Activated CD4-positive, alpha-beta T cell treated with anti-CD3 and anti-CD28 coated beads, Interleukin-2, amount 50 U/mL, for 4 hours (primary cell): ENCODE measurements at places on chromosomes 6 and 20.

DNA sequence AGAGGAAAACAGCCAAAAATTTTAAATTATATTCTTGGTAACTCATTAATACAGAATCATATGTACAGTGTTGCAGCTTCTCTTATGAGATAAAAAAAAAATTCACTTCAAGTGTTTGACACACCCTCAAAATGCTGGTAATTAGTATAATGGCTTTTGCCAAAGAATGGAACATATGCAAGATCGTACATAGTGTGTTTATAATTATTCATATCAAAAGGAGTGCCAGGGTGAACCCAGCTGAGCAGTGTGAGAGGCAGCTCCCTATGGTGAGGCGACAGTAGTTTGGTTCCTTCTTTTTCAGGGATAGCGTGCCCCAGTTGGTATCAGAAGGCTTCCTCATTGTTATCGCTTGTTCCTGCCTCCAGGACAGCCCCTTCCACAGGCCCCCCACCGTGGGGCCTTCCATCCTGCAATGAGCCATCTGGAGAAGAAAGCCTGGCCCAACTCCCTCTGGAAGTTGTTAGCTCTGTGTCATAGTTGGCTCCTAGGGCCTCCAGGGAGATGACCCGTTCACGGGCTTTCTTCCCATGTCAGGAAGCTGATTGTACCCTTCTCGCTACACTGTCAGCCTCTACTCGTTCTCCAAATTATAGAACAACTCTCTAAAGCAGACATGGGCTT lies 150.7 kb downstream of the FRK start:
- no peak for DNase-seq

DNA sequence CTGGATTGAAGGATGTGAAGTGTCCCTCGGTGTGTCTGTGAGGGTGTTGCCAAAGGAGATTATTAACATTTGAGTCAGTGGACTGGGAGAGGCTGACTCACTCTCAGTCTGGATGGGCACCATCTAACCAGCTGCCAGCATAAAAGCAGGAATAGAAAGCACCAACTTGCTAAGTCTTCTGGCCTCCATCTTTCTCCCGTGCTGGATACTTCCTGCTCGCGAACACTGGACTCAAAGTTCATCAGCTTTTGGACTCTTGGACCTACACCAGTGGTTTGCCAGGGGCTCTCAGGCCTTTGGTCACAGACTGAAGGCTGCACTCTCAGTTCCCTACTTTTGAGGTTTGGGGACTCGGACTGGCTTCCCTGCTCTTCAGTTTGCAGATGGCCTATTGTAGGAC lies 220.3 kb upstream of the LRFN2 start:
- no peak for DNase-seq

- no peak for DNase-seq
These were observed 57.4 kb upstream of the PSMF1 start for GRCh38 chr20:1060985-1061384.

GRCh38 chr6:97626671-97627441 lies 343.8 kb upstream of the MMS22L start:
- no peak for DNase-seq

DNA sequence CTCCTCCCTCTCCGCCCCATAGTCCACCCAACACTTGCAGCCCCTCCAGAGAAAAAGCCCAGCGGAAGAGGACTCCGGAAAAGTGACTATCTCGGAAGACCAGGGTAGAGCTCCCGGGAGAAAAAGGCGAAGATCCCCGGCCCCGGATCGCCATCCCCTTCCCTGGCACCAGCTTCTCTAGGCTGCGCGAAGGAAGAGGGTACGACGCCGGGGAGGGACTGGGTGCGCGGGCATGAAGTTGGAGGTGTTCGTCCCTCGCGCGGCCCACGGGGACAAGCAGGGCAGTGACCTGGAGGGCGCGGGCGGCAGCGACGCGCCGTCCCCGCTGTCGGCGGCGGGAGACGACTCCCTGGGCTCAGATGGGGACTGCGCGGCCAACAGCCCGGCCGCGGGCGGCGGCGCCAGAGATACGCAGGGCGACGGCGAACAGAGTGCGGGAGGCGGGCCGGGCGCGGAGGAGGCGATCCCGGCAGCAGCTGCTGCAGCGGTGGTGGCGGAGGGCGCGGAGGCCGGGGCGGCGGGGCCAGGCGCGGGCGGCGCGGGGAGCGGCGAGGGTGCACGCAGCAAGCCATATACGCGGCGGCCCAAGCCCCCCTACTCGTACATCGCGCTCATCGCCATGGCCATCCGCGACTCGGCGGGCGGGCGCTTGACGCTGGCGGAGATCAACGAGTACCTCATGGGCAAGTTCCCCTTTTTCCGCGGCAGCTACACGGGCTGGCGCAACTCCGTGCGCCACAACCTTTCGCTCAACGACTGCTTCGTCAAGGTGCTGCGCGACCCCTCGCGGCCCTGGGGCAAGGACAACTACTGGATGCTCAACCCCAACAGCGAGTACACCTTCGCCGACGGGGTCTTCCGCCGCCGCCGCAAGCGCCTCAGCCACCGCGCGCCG lies 822 bp downstream of the FOXQ1 start:
- no peak for DNase-seq

DNA sequence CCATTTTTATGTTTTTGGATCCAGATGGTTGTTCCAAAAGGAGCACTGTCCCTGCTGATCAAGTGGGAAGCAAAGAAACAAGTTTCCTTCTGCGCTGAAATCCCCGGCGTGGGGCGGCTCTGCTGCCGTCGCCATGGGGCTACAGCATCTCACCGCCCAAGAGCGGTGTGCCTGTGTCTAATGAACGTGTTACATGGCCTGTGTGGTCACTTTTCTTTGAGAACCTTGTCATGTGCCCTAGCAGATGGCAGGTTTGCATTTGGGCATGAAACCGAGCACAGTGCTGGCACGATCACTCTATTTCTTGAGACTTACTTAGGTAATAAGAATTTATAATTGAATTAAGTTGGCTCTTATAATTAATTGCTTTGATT lies 51.9 kb downstream of the ZDHHC14 start:
- no peak for DNase-seq

DNA sequence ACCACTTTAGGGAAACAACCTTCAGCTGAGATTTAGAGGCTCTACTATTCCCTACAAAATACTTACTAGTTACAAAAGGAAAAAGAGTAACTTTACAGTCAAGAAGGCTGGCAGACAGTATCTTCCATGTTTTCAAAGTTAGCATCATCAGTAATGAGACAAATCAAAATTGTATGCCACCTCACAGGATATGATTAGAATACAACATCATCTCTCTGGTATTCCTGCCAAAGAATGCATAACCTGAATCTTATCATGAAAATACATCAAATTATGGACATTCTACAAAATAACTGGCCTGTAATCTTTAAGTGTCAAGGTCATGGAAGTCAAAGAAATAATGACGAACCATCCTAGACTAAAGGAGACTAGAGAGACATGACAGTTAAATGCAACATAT lies 38.4 kb downstream of the CDK5RAP1 start:
- DNase-seq = no peak

DNA sequence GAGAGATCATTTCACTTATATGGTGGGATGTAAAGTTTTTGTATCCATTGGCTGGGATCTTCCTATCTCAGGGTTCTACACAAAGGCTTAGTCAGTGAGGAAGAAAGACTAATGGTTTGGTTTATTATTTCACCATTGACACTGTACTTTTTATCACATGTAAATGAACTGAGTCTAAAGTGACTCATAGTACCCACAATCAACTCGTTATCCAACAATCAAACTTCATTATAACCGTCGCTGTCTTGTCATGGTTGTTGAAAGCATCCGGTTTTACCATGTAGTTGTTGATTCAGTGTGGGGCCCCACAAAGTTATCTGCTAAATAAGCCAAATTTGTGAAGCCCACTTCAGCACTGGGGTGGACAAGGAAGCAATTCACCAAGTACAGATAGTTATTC lies 55.8 kb upstream of the MTRF1L start:
- DNase-seq = no peak

DNA sequence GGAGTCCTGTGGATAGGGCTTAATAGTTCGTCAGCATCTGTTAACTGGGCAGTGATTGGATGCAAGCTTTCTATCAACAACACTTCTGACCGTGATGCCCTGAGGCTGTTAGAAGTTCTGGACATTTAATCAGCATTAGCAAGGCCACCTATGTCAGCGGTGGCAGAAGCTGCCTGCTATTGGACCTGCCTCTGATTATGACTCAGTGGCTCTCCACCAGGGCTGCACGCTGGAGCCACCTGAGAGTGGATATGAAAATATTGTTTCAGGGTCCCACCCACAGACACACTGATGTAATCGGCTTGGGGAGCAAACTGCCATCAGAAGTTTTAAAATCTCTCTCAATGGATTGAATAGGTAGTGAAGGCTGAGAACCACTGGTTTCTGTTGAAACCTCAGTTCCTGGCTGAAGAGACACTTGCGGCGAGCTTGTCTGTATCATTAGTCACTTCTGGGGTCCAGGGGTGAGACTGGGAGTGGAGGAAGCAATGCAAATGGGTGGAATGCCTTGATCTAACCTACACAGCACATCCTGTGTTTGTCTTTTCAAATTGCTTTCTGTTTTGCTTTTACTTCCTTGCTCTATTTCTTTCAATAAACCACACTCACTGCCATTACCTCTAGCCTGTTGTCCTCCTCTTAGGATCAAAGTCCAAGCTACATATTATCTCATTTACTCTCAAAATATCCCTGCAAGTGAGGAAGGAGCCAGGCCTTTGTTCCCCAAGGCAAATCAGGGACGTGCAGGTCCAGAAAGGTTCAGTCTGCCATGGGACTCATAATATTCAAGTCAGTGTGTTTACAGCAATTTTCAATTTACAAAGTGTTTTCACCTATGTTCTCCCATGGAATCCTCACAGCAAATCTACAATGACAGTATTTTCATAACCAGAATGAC lies 4.2 kb downstream of the CLIC5 start:
- DNase-seq = peak; percentile 60

DNA sequence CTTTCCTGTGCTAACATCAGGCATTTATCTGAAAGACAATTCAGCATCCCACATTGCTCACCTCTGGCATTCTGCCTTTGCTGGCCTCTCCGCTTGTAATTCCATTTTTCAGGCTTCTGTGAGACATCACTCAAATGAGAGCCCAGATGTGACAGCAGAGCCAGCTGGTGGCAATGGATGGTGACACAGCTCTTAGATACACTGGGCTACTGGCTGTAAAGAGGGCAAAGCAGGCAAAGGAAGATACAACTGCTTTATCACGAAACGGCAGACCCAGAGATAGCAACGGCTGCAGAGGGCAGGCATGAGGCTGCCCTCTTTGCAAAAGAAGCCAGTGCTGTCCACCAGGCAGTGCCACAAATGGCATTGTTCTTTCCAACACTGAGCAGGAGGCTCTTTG lies 329.8 kb downstream of the KIF16B start:
- DNase-seq = no peak

DNA sequence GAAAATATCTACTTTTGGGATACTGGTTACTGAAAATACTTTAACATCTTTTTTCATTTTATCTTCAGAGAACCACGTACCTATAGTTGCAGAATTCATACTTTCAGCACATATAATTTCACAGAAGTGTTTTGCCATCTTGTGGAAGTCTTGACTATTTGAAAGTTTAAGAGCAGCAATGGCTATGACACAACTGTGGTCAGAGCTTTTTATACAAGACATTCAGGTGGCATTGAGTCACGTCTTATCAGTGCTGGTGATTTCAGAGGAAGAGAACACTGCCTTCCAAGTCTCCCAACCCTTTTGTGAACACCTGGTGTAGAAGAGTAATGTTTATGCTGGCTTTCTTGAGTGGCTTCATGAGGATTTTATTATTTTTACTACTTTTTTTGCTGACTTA lies 171.6 kb downstream of the ARID1B start:
- no peak for DNase-seq
